Stimulated activated CD4-positive, alpha-beta T cell treated with anti-CD3 and anti-CD28 coated beads, Interleukin-15, amount 100 ng/mL, for 1 hour (primary cell): ENCODE measurements at places on chromosomes 3 and 15.

DNA sequence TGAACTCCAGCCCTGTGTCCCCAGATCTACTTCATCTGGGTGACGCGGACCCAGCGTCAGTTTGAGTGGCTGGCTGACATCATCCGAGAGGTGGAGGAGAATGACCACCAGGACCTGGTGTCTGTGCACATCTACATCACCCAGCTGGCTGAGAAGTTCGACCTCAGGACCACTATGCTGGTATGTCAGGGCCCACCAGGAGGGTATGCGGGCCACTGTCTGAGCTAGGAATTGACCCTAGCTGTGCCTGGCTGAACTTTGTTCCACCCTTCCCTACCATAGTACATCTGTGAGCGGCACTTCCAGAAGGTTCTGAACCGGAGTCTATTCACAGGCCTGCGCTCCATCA, 24.3 kb downstream of the SHF start:
- DNase-seq, result no peak

GRCh38 chr3:108713816-108714215, 43.4 kb downstream of the RETNLB start:
- no peak for DNase-seq

DNA sequence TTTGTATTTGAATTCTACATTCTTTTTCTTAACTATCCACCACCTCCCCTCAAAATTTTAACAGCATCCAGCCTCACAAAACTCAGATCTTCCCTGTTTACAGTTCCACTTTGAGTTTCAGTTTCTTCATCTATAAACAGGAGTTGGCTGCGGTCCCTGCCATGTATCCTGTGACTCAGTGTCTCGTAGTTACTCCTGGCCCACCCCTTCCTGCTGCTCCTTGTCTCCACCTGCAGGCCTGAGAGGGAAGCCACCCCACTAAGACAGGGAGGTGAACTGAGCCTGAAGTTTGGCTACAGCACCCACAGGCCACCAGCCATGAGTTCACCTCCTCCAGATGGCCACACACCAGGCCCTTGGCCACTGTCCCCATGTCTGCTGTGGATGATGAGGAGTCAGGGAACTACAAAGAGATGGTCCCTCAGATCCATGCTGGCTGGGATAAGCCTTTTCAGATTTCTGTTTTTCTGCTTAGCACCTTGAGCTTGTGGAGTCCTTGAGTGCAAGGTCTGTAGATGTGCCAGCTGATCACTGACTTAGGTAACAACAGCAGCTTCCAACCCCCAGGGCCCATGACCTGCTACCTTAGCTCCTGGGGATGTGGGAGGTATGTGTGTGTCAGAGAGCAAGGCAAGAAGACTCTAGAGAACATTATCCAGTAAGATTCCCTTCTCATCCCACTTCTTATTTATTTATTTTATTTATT, 37.5 kb downstream of the CD86 start:
- no peak for DNase-seq

DNA sequence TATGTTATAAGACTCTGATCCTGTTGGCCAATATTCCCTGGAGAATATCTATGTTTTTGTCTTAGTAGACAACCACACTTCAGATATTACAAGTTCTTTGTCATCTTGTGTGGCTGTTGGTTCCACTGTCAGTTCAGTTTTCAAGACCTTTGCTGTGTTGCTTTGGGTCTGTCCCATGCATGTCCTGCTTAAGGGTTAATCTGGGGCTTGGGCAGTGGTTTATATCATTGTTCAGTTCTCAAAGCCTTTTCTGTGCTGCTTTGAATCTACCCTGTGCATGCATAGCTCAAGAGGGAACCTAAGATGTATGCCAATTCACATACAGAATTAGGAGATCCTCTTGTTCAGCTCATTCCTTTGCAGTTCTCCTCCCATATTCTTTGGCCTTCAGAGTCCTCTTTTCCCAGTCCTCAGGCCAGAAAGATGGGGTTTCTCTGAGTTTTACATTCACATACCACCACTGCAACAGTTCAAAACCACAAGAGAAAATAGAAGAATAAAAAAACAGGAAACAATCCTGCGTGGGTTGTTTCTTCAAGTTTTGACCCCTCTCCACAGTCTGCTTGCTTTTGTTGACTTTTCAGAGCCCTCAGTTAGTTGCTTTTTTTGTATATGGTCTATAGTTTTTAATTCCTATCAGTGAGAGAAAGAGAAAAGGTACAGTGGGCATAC, 21.6 kb downstream of the BUB1B start:
- no peak for DNase-seq

GRCh38 chr3:196016059-196016458, 65.8 kb downstream of the TFRC start:
- no peak for DNase-seq

GRCh38 chr3:72185549-72186399, 400.8 kb upstream of the PROK2 start:
- no peak for DNase-seq

- DNase-seq, result no peak
Measured at GRCh38 chr15:82613747-82614146, 33.4 kb downstream of the CPEB1 start.

DNA sequence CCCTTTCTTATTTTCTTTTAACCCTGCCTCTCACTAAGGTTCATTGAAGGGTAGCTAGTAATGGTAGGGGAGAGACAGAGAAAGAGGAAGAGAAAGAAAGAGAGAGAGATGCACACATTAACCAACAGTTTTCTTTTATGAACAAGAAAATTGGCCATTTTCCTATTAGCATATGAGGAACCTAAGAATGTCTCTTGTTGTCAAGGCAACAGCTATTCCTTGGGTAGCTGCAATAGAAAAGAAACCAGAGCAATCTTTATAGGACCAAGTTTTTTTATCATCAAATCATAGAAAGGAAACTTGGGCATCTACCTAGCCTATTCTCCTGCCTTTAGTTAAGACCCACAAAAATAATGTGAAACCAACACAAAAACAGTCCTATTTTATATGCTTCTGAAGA, 15.0 kb upstream of the CCDC39 start:
- no peak for DNase-seq

- no peak for DNase-seq
Measured at GRCh38 chr15:82312586-82313349, 36.5 kb downstream of the GOLGA6L10 start.

DNA sequence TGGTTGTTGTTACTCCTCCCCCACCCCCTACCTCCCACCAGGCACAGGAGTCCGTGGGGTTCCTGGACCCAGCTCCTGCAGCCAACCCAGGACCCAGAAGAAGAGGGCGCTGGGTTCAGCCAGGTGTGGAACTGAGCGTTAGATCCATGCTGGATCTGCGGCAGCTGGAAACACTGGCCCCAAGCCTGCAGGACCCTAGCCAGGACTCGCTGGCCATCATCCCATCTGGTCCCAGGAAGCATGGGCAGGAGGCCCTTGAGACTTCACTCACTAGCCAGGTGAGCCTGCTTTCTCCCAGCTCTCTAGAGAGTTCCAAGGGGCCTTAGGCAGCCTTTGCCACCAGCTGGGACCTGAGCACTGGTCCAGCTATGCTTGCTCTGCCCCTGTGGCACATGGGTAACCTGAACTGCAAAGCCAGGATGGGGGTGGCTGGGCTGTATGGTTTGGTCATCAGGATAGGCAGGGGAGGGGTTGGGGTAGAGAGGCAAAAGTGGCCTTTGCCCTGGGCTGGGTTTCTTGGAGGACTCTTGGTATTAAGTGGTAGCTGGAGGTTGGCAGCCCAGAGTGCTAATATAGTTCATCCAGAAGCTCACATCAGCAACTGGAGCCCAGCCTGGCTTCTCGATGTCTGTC, 7.0 kb upstream of the JMJD7 start:
- no peak for DNase-seq

- no peak for DNase-seq
Measured at GRCh38 chr3:151440940-151441339, 19.9 kb downstream of the IGSF10 start.
